ENCODE measurements at places on chromosomes 7 and 10.

- DNase-seq, result no peak
Observed at GRCh38 chr7:16563281-16564022, 36.8 kb downstream of the LRRC72 start.

- no peak for DNase-seq
Observed at GRCh38 chr7:27132978-27133377, 2.4 kb upstream of the HOXA4 start.

- DNase-seq, result no peak
Observed at GRCh38 chr7:22442882-22443369, 57.1 kb downstream of the STEAP1B start.

- no peak for DNase-seq
Observed at GRCh38 chr7:79236352-79237028, 217.0 kb downstream of the MAGI2 start.

- no peak for DNase-seq
Observed at GRCh38 chr10:112429654-112430230, 17.0 kb downstream of the ZDHHC6 start.
